Left lung (tissue), 14 donors: ENCODE measurements at places on chromosomes 1 and 21.
A peak's percentile ranks its signal among the peaks of the same experiment; 100 is the strongest.

GRCh38 chr21:39444421-39445180 is 977 bp downstream of the LCA5L start:
- peak; percentile 60 for DNase-seq

GRCh38 chr1:202210385-202210784 is 16.8 kb downstream of the LGR6 start:
- DNase-seq, result no peak

DNA sequence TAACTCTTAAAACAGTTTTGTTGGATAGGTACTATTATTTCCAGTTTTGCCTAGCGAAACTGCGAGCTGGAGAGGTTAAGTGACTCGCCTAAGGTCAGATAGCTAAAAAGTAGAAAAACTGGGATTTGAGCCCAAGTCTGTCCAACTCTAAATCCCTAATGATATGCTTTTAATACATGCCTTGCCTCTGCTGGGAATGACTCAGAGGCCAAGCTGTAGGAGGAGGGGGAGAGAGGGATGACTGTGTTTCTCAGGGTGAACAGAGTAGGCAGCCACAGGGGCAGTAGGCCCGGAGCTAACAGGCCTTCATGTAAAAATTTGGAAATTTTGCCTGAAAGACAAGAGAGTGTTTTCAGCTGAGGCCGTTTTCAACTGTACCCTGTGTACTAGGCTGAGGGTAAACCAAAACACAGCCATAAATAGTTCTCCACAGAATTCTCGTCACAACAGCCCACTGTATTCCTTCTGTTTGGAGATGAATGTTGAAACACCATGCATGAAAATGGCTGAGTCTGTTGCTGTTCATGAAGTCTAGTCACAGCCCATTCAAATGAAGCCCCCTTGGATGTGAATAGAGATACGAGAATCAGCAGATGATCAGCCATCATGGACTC is 107.5 kb upstream of the HOOK1 start:
- DNase-seq, result peak; percentile 49

GRCh38 chr1:219331424-219331823 is 157.7 kb downstream of the LYPLAL1 start:
- DNase-seq, result no peak

DNA sequence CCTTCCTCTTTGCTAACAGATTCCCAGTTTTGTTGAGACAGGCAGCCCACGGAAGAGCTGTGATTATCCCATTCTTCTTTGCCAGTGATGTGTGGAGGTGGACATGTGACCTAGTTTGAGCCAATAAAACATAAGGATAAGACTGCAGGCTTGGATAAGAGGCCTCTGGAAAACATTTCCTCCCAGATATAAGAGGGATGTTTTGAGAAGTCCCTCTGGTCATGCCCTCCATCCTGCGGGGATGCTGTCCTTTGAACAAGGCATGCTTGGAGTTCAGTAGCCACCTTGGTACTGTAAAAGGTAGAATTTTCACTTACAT is 155.7 kb downstream of the TM2D1 start:
- DNase-seq, result no peak

DNA sequence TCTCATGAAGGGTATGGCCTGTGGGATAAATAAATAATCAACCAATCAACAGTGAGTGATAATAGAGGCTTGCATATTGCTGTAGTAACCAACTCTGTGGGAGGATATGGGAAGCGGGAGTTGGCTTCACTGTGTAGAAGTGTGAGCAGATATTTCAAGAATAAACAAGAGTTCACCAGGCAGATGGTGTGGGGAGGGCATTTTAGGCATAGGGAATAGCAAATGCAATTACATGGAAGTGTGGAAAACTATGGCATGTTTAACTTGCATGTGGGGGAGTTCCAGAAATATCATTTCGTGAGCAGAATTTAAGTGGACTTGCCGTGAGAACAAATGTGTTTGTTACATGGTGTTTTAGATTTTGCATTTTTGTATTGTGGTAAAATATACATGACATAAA is 95.2 kb downstream of the SPATA46 start:
- no peak for DNase-seq

DNA sequence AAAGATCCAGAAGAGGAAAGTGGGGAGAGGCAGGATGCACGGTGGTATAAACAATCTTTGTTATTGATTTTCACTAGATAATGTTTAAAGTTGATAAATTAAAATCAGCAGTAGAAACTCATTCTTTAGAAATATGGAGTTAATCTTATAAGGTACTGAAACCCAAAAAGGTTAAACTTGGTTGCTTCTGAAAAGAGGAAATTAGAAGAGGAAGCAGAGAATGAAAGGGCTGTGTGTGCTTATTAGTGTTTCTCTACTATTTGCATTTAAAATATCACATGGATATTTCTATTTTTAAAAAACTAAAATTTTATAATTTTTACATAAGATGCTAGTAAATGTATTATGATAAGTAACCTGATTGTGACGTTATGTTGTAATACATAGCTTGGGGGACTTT is 24.4 kb downstream of the C1orf141 start:
- no peak for DNase-seq

DNA sequence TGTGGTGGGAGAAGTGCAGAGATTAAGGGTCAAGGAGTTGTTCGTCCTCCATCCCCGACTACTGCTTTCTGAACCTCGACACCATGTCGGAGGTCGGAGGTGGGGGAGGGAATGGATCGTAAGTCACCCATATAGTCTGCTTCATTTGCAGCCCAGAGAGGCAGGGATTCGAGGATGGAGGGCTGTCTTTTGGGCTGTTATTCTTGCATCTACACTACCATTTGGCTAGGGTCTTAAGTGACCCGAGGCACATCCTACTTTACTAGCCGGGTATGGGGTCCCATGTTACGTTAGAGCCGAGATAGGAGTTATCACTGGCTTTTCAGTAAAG is 578 bp downstream of the USP21 start:
- no peak for DNase-seq

- no peak for DNase-seq
These were observed 359.0 kb downstream of the RGS7 start for GRCh38 chr1:240998024-240998423.

DNA sequence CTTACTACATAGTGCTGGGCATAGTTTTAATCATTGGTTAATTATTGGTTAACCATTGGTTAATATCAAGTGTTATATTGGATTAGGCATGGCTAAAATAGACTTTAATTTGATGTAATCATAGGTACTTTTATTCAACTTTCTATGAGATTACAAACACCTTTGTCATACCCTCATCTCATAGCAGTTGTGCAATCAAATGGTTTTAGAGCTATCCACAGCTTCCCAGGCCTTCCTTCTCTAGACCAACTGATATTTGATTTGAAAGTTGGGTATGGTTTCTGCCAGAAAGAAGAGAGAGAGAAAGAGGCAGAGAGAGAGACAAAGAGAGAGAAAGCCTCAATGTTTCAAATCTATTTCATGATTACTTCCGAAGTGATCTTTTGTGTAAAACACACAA is 9.6 kb upstream of the RGS1 start:
- DNase-seq, result no peak
